Sciatic nerve (tissue), 2 donors: ENCODE measurements at places on chromosomes 7 and 10. TPM values are rescaled to one million over a fixed set of nuclear protein-coding genes. Genes with fewer than 3 reads are reported as not detected.

DNA sequence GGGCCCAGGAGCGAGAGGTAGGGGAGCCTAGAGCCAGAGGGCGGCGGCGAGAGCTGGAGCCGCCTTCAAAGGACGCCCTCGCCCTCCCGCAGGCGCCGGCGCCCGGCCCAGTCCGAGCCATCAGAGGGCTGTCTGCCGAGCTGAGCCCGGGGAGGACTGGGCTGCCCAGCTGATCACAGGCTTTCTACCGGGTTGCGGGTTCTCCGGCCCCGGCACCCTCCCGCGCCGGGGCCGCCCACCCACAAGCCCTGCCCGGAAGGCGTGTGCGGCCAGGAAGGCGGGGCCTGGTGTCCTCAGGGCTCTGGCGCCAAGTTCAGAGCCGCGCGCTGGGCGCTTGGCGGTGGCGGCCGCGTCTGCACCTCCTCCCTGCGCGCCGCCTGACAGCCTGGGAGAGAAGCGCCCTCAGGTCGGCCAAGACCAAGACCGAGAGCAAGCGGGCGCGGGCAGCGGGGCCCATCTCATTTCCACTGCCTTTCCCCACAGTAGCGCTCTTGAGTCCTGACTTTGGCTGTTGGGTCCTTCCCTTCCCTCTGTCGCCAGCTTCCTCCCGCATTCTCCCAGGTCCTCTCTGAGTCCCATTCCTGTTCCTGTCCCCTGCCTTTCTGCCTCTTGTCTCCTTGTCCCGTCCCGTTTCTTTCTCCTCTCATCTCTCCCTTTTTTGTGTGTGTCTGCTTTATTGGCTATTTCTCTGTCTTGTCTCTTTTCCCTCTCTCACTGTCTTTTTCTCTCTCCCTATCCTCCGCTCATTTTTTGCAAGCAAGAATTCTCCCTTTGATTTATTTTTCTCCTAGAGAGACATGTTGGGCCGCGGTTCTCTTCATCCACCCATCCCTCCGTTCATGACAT, 60.6 kb upstream of the MSMB start:
- peak; percentile 79 for DNase-seq

DNA sequence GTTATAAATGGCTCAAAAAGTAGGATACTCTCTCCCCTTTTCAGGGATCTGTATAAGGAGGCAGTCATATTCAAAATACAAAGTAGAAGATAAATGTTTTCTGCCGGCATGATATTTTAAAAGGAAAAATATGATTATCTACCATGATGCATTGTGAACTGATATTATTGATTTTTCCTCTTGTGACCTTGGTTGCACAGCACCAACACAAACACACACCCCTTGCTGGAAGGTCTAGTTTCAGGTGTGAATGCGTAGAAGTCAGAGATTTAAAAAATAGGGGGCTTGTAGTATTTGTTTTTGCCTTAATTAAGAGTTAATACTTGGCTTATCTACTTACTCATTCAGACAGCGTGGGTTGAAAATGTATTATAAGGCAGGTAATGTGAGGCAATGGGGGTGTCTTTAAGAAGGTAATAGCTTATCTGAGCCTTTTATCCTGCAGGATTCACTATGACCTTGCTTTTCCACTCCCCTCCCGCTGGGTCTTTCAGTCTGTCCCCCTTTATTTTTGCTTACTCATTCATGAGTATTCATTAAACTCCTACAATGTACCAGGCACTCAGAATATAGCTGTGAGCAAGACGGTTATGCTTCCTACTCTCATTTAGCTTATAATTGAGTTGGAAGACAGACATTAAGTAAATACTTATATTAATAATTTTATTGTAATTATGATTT, 390.6 kb downstream of the SDK1 start:
- DNase-seq = no peak

DNA sequence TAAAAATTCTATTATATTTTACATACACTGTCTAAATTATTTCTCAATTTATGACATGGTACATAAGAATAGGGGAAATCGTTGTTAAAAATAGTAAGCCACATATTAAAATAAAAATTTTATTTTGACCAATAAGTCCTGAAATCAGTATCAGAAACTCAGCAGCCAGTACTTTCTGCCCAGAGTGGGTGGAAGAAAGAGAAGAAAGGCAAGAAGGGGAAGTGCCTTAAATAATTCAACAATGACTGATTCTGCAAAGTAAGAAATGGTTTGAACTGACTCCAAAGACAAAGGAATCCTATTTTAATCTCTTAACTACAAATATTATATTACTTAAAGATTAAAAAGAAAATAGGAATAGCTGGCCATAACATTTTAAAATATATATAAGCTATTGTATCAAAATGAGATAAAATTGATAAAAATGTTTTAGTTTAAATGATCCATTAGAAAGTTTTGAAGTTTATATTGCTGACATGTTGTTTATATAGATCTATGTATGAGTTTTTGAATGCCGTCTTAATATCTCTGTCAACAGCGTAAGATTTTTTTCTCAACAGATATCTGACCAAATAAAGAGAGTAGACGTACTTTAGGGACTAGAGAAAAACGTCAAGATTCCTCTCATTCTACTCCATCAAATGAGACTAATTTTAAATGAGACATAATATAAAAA, 30.2 kb upstream of the NRCAM start:
- no peak for DNase-seq

DNA sequence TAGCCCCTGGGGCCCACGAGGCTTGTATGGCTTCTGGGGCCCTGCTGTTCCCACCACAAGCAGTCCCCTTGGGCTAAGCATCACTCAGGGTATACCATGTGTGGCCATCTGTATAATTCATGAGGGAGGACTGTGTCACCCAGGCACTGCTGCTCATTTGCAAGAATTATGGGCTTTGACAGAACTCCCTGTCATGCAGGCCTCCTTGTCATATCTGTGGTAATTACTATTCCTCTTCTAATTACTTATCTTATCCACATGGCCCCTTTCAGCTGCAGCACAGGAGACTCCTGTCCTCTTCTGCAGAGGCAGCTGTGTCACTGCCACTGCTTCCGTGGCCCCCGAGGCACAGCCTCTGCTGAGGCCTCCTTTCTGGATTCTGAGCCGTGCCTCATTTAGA, 46.3 kb downstream of the LRMDA start:
- DNase-seq = no peak

GRCh38 chr10:77032188-77032570, 605.4 kb downstream of the KCNMA1 start:
- no peak for DNase-seq

DNA sequence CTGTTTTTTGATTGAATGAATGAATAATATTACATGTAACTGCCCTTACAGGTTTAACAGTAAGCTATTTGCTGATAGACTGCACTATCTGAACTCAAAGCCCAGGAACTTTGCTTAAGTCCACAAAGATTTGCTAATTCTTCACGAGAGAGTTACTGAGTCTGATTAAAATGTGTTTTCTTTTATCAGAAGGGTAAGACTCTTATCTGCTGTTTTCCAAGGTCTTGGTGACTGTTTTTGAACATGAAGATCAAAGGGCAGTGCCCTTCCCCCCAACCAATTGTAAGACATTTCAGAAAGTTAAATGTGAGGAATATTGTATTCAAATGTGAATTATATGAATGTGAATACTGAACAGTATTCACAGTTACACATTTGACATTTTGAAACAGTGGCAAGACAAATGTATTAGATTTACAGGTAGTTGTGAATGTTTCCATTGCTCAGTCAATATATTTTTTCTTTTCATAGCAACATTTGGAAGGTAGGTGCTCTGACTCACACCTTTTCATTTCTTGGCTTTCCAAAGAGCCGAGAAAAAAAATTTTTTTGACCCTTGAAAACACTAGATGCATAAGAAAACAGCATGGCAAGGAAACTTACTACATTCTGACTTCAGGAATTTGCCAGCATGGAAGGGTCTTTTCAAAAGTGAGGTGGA, 62.7 kb downstream of the DKK1 start:
- DNase-seq = no peak

DNA sequence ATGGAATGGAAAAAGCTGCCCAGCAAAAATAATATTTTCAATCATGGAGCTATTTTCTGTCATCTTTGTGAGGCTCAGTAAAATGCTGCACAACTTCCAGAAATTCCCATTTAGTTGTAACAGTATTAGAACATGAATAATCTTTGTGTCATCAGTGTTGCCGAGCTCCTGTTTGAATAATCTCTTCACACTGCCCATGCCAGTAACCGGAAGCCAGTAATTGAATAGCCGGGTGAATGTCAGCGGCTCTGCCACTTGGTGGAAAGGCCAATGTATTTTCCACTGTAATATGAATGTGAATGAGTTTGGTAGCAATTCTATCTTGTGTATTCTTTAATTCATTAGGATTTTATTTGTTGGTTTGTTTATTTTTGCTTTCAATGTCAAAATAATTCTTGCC, 172.5 kb upstream of the INSYN2A start:
- no peak for DNase-seq

GRCh38 chr10:129274748-129275474, 192.1 kb upstream of the MGMT start:
- DNase-seq = no peak

DNA sequence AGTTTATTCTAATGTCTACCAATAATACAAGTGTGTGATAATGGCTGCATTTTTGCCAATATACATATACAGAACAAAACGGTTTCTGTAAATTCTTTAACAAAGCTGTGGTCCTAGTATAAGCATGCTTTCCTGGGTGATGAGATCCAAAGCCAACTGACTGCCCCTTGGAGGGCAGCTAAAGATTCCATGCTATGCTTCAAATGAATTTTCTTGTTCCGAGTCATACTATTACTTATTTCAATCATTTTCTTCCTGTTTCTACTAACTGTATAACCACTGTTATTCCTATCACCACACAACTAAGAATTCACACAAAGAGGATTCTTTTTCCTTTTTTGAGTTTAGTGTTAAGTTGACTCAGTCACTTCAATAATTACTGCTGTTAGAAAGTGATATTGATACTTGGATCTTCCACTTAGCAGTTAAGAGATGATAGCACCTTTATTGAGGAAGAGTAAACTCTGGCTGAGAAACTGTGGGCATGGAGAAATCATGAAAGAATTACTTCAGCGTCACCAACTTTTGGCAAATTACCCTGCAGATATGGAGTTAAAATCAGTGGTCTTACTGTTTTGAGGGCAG, 197.5 kb downstream of the ARL4A start:
- DNase-seq = no peak

- no peak for DNase-seq
Observed at GRCh38 chr7:73758581-73759138, 11.4 kb downstream of the CLDN3 start.

- no peak for DNase-seq
Observed at GRCh38 chr7:22765609-22766008, 38.6 kb downstream of the IL6 start.

- DNase-seq = no peak
Observed at GRCh38 chr10:49756641-49757040, 5.5 kb downstream of the OGDHL start.

GRCh38 chr7:148572067-148572522, 18.5 kb upstream of the C7orf33 start:
- no peak for DNase-seq

GRCh38 chr10:77290528-77291155, 347.0 kb downstream of the KCNMA1 start:
- no peak for DNase-seq

GRCh38 chr10:77513220-77513619, 124.4 kb downstream of the KCNMA1 start:
- DNase-seq = no peak

DNA sequence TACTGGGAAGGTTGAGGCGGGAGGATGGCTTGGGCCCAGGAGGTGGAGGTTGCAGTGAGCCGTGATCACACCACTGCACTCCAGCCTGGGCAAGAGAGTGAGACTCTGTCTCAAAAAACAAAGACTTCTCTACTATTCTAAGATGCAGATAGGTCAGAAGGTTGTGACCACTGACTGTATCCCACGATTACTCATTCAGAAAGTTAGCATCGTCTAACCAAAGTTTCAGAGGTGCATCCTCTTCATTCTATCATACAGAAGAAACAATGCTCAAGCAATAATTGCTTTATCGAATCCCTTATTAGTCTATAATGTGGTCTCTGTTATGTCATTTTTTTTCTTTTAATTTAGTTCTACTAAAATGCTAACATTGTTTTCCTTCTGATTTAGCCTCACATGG, 348.7 kb upstream of the LRGUK start:
- no peak for DNase-seq

- no peak for DNase-seq
Observed at GRCh38 chr7:99267481-99267840, 5.2 kb upstream of the MYH16 start.

- DNase-seq = no peak
Observed at GRCh38 chr7:65475734-65476319, 102.2 kb downstream of the ZNF92 start.

DNA sequence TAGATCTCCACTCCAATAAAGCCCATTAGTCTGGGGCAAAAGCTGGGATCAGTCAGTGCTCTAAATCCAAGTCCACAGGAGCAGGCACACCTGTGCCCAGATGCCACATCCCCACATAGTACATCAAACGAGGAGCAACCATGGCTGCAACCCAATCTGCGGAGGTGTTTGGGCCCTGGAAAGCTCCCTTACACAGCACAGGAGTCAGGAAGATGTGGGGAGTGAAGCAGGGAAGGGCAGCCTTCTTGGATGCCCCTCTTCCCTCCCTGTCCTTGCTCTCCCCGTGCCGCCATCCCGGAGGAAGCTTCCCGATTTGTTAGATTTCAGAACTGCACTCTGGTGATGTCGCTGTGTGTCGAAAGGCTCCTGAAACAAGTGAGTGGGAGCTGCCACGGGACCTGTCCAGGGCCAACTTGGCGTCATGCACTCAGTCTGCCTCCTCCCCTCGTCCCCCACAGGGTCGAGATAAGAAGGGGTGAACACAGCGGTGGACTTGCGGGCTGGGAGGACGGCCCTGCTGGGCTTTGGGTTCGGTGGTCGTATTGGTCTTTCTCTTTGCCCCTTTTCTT, 230.6 kb upstream of the GRB10 start:
- DNase-seq = no peak

DNA sequence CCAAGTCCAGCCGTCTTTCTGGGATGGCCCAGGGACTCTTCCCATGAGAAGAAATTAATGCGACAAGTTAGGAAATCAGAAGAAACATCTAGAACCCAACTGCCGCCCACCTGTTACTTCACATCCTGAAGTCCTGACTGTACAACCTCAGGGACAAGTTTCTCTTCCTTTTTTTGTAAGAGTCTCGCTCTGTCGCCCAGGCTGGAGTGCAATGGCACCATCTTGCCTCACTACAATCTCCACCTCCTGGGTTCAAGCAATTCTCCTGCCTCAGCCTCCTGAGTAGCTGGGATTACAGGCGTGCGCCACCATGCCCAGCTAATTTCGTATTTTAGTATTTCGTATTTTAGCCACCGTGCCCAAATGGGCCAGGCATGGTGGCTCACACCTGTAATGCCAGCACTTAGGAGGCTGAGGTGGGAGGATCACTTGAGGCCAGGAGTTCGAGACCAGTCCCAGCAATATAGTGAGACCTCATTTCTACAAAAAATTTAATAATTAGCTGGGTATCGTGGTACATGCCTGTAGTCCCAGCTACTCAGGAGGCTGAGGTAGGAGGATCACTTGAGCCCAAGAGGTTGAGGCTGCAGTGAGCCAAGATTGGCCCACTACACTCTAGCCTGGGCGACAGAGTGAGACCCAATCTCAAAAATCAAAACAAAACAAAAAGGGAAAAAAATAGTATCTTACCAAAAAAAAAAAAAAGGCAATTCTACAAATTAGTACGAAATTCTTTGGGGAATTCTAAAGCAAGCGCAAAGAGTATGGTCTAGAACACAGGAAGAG, 20.8 kb downstream of the LAT2 start:
- DNase-seq = no peak

The SH2D4B gene
- 0.18 TPM for total RNA-seq

The SLC26A5 gene
- 0.71 TPM for total RNA-seq

The NUTM2A gene
- total RNA-seq = 0.89 TPM

The CUZD1 gene
- 0.80 TPM for total RNA-seq

The ASIC3 gene
- 4.7 TPM for total RNA-seq

The TBL2 gene
- 27.1 TPM for total RNA-seq
